ENCODE measurements at places on chromosomes 16 and 17. TPM values are rescaled to one million over a fixed set of nuclear protein-coding genes. Genes with fewer than 3 reads are reported as not detected.
A peak's percentile ranks its signal among the peaks of the same experiment; 100 is the strongest.

Gene ITGB4
- 33.7 TPM for total RNA-seq

Gene P2RX5
- 0.99 TPM for total RNA-seq

Gene CES5A
- not detected for total RNA-seq

Gene CCL1
- total RNA-seq = not detected

Gene GPR142
- total RNA-seq = 0.66 TPM

Gene ABCC12
- not detected for total RNA-seq

- DNase-seq = no peak
Observed at GRCh38 chr17:1047177-1047878, 50.4 kb downstream of the TIMM22 start.

DNA sequence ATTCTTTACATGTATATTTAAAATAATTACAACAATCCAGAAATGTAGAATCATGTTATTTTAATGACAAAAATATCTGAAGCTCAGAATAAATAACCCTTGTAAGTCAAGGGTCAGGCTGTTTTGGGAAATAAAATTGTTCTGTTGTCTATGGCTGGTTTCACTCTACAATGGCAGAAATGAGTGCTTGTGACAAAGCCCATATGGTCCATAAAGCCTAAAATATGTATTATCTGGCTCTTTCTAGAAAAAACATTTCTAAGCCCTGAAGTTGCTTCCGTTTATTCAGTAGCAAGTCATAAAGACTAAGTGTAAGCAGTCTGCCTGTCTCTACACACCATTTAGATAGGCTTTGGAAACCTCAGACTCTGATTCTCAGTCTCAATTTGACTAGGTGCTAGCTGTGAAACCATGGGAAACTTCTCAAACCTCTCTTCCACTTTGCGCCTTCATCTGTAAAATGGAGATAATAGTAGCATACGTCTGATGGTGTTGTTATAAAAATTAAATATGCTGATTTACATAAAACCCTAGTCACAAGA, 365.7 kb upstream of the CA10 start:
- DNase-seq = no peak

- no peak for DNase-seq
Observed at GRCh38 chr17:80758481-80759376, 214.1 kb downstream of the RPTOR start.

DNA sequence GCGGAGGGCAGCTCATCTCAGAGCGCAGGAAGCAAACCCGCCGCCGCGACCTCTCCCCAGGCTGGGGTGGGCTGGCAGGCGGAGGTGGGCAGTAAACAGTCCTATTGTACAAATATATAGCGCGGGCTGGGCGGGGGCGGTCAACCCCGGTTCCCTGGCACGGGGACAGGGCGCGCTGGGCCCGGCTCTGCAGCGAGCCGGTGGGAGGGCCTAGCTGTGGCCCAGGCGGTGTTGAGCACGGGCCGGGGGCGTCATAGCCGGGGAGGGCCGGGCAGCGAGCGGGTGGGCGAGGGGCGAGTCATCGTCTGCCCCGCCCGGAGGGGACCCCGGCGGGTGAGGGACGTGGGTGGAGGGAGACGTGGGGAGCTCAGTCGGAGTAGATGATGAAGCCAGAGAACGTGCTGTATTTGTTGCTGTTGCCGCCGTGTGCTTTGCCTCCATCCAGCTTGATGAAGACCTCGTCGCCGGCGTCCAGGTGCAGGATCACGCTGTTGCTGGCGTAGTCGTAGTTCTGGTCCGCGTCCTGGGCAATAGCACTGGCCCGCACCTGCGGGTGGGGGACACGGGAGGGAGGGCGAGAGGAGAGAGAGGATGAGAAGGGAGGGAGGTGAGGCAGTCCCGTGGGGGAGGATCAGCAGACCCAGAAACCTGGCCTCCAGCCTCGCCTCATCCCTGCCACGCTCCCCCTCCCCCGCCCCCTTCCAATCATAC, 8.1 kb downstream of the C1QL1 start:
- DNase-seq = no peak

GRCh38 chr16:50326835-50327465, 41.8 kb downstream of the BRD7 start:
- DNase-seq = peak; percentile 16

DNA sequence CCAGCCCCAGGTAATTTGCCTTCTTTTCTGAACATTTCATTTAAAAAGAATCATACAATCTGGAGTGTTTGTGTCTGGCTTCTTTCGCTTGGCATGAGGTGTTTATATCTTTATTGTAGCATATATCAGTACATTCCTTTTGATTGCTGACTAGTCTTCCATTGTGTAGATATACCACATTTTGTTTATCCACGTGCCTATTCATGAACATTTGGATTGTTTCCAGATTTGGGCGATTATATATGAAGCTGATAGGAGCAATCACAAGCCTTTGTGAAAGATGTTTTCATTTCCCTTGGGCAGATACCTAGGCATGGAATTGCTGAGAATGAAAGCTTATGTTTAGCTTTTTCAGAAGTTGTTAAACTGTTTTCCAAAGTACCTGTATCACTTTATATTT, 120.3 kb downstream of the AATF start:
- no peak for DNase-seq

GRCh38 chr17:77437017-77437416, 296.2 kb downstream of the SEC14L1 start:
- DNase-seq = no peak

GRCh38 chr16:24490866-24491265, 48.5 kb upstream of the RBBP6 start:
- DNase-seq = no peak

- DNase-seq = no peak
Observed at GRCh38 chr17:7859028-7859427, 1.2 kb downstream of the CYB5D1 start.

GRCh38 chr17:68542698-68543463, 30.7 kb downstream of the PRKAR1A start:
- DNase-seq = no peak

DNA sequence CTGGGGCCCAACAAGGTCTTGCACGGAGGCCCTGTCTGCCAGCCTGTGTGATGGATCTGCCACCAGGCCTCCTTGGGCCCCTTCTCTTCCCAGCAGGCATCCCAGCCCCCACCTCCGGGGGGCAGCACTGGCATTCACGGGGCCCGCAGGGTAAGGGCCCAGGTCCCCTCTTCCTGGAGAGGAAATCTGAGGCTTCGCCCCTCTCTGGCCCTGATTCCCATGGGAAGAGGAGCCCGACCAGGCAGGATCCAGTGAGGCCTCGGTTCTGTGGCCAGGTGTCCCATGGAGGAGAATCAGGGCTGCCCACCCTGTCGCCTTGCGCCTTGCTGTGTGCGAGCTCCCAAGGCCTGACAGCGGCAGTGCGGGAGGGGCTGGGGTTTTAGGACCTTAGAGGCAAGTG, 48.4 kb downstream of the PDPK1 start:
- no peak for DNase-seq
